ENCODE measurements at places on chromosomes 7 and 10. TPM values are rescaled to one million over a fixed set of nuclear protein-coding genes. Genes with fewer than 3 reads are reported as not detected.

GRCh38 chr10:58867683-58868082 lies 308.8 kb upstream of the PHYHIPL start:
- no peak for DNase-seq

GRCh38 chr10:17109475-17110207 lies 20.0 kb downstream of the CUBN start:
- no peak for DNase-seq

DNA sequence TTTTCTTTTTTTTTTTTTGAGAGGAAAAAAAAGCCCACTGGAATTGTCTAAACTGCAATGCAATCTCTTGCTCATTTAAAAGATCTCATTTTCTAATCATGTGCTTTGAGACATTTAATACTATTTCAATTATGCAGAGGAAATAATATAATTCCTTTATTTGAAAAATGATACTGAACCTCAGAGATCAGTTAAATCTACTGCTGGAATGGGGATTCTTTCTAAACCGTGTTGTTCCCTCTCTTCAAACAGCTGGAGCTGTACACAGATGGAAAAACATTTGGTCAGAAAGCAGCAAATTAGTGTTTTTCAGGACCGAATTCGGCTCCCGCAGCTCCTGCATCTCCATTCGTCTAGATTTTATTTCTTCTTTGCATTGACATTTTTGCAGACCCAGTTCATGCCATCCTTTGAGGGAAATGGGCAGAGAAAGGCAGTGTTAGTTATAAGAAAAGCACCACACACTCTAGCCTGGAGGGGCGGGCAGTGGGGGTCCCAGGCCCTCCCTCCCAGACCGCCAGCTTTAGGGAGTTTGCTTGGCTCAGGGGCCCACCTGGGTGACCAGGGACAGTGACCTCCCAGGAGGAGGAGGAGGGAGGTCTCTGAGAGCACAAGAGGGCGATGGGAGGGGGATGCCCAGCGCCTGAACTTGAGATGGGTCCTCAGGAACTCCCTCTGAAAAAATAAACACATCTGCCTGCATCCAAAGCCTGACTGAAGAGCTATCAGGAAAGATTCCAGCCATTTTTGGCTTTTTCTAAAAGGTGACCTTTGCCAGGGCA lies 32.4 kb downstream of the TRIM8 start:
- no peak for DNase-seq

DNA sequence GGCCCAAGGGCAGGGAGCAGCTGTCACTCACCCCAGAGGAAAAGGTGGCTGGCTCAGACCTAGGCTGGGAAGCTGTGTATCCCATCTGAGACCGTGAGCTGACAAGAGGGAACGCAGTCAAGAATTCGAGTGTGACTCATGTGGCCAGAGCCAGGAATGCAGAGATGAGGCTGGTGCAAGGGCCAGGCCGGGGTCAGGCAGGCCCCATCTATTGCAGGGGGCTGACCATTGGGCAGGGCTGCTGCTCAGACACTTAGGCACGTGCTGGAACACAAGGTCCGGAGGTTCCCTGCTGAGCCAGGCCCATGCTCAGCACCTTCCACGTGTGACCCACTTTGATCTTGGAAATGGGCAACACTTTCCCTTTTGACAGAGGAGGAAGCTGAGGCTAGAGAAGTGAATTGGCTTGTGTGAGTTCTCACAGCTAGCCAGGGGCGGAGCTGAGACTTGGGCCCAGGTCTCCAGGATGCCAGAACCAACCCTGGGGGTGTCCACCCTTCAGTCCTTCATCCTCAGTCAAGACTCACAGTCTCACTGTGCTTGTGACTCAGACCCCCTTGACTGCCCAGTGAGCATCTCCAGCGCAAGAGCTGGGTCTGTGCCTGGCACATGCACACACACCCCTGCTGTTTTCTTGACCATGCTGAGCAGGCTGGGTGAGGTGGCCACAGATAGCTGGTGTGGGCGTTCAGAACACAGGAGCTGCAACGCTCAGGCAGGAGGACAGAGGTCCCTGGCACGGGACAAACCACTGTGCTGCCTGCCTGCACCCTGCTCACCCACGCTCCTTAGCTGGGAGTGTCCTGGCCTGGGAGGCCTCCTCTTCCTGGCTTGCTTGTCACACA lies 47.6 kb upstream of the PPIF start:
- peak; percentile 69 for DNase-seq

DNA sequence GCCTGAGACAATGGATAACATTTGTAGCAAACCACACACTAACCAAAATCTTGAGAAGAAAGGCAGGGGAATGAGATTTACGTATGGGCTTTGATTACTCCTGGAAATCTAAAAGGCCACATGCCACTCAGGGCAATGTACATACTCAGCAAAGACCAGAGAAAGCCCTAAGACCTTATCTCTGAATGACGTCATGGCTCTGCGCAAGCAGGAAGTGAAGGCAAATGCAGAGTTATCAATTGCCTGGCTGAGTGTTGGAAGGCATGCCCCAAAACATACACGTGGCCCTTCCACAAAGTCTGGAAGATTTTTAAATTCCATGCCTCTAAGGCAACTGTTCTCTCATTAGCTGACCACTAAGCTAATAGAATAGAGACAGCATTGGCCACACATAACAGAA lies 90.9 kb upstream of the NRBF2 start:
- no peak for DNase-seq

- peak; percentile 64 for DNase-seq
These were observed 721 bp downstream of the CCNJ start for GRCh38 chr10:96043893-96044715.

DNA sequence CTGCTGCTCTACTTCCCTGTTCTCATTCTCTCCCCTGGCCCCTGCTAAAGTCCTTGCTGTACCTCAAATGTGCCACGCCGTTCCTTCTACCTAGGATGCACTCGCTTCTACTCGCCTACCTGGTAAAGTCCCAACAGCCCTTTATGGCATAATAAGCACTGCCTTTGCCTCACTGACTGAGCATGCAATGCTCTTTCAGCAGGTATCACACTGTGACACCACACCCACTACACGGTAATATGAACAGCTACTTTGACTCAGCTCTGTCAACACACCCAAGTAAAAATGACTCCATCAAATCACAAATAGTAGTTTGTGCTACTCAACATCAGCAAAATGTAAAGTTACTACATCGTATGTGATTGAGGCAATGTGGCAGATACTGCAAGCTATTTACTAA lies 37.6 kb downstream of the FAM204A start:
- DNase-seq, result no peak

DNA sequence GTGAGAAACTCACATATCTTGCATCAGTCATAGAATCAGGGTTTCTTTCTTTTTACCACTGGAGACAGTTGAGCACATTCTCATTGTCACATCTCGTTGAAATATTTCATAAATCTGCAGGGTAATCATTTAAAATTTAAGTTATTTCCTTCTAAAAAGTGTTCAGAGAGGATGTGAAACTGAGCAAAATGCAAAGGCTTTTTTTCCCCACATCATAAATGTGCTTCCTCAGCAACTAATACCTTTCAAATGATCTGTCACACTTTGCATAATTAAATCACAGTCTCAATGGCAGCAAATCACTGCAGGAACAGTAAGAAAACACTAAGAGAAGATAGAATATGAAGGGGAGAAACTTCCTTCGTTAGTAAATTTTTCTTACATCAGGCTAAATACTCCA lies 187.5 kb downstream of the EVX1 start:
- no peak for DNase-seq

- DNase-seq, result no peak
These were observed 370.8 kb downstream of the AUTS2 start for GRCh38 chr7:69968969-69969556.

DNA sequence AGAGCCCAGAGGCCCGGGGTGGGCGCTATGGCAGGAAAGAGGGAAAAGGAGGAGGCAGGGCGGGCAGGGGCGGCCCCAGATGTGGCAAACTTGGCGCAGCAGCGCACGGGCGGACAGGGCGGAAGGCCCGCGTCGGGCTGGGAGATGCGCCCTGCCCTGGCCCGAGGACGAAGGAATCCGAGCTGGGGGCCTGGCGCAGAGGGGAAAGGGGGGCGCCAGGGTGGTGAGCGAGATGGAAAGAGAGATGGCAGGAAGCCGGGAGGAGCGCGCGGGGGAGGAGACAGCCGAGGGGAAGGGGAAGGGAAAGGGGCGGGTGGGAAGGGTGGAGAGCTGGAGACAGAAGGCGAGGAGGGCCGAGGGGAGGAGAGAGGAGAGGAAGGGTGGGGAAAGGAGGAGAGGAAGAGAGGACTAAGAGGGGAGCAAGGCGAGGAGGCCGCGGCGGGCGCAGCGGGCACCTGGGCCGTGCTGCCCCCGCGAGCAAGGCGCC lies at the start of gene MARVELD1:
Gene MARVELD1, plus strand, starts transcription at position 392 of the 487 bp plus-strand sequence. CDS start 147 bp downstream, outside the sequence.
- peak; percentile 92 for DNase-seq

DNA sequence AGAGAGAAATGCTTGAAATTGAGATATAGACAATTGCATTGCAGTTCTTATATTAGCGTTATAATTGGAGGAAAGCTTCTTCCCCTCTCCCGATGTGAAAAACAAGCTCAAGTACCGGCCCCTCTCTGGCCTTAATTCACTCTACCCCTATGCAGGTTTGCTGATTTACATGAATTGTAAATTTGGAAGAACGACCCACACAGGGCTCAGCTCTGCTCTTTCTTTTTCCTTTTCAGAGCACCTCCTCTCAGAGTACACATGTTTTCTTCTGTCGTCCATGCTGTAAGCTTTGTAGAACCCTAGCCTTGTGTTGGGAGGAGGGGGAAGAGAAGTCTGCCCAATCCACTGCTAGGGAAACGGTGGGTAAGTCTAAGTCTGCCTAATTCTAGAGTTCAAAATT lies 140.8 kb downstream of the IQUB start:
- DNase-seq, result no peak

DNA sequence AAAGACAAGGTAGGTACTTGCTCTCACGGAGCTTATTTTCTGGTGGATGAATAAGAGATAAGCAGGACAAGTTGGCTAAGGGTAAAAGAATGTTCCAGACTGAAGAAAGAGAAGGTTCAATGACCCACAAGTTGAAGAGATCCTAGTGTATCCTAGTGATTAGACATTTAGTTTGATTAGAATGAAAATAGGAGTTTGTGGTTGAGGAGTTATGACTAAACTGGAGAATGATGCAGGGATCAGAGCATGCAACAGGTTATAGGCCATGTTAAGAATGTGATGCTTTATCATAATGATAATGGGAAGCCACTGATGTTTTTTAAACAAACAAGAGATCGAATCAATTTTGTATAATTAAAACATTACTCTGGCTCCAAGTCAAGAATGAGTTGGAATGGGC lies 357.2 kb downstream of the HPSE2 start:
- DNase-seq, result no peak

DNA sequence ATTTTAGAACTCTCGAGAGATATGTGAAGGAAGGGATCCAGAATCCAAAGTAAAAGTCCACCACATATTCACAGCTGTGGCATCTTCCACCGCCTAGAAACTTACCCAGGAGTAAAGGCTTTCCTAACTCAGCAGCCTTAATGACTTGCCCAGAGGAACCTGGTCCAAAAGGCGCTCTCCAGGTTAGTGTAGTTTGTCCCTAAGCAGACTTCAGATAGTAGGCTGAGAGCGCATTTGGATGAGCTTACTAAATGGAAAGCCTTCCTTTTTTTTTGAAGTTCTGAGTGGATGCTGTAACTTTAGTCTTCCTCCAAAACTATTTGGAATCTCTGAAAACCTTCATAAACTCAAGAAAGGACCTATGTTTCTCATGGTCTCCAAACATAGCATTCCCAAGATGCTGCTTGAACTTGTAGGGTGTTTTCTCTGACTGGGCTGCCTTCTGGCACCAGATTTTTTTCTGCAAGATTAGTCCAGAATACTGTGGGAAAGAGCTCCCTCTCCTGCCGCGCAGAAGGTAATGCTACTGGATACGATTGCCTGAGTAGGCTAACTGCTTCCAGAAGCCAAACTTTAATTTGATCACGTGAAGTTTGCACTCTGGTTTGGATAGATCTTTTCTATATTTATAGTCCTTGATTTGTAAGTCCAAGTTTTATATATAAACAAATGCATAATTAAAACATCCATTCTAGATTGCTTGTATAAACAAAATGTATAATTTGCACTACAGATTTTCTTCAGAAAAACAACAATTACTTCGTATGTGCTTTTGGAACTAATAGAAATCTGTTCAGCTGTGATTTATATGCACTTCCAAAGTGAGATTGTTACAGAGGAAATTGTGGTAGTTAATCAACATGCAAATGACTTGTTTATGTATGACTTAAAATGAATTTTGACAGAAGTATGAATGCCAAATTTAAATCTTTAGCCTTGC lies 19.6 kb upstream of the GPR37 start:
- DNase-seq, result peak; percentile 41

DNA sequence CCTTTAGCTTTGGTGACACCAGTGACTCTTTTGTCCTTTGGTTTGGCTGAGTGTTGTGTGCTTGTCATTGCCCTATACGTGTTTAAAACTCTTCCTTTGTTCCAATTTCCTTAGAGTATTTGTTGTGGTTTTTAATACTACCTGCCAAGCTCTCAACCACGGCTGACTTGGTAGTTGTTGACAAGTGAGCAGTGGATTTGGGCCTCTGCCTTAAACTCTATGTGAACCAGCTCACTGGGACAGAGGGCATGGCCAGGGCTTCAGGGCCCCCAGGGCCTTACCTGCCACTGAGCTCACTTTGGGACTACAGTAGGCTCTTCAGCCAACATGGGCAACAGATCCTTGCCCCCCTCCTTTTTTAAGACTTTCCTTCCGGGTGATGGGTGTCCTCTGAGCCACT lies 9.6 kb upstream of the DMBT1 start:
- no peak for DNase-seq

DNA sequence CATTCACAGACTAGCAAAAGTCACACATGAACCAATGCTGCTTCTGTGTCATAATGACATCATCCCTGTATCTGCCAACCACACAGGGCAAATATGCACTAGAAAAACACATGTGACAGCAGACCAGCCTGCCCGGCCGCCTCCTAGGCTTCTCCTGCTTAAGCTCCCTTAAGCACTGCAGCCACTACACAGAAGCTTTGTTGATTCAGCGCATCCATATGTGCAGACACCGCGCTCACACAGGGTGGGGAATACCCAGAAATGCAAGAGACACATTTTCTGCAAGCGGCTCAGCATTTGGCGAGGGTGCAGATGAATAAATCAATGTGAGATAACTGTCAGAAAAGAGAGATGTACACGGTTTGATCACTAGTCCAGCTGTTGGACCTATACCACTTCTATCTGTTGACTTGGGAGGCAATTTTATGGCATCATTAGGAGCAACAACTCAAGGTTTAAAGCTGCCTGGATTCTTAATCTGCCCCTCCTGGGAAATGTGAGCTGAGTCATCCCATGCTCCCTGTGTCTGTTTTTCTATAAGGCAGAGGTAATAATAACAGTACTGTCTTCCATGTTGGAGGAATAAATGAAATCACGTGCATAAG lies 33.4 kb downstream of the CPXM2 start:
- no peak for DNase-seq

- no peak for DNase-seq
These were observed 1.9 kb downstream of the MRPS33 start for GRCh38 chr7:141012696-141013344.

AGK gene
- 41.3 TPM for total RNA-seq

LRRN3 gene
- 32.8 TPM for total RNA-seq

CPN1 gene
- total RNA-seq, result not detected

ZNF467 gene
- total RNA-seq, result 15.6 TPM

NSUN6 gene
- 13.0 TPM for total RNA-seq

LRIT1 gene
- not detected for total RNA-seq

HYAL4 gene
- total RNA-seq, result 0.41 TPM

Measured in right cardiac atrium (tissue), 5 donors.